ENCODE measurements at places on chromosomes 13 and 19. TPM values are rescaled to one million over a fixed set of nuclear protein-coding genes. Genes with fewer than 3 reads are reported as not detected.

PINLYP gene
- 3.5 TPM for total RNA-seq

CACNG6 gene
- 1.3 TPM for total RNA-seq

NCR1 gene
- not detected for total RNA-seq

CGB5 gene
- not detected for total RNA-seq

UHRF1 gene
- 36.1 TPM for total RNA-seq

TFPT gene
- 17.7 TPM for total RNA-seq

SOHLH2 gene
- 0.43 TPM for total RNA-seq

TTYH1 gene
- total RNA-seq = not detected

PTH2 gene
- total RNA-seq = not detected

CSNK1G2 gene
- 69.5 TPM for total RNA-seq

PABPC3 gene
- total RNA-seq = under 0.01 TPM

DNA sequence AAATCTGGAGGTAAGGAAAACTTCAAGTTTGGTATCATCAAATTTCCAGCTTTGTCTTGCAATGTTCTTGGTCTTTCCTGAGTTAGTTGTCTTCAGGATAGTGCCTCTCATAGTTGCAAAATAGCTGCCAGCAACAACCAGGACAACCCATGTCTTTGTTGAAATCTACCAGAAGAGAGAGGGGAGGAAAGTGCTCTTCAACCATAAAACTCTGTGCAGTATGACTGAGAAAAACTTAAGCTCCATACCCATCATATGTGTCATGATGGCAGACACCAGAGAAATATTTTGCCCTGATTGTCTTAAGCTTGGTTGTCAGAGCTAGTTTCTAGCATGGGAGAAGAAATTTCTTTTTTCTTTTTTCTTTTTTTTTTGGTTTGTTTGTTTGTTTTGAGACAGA, 103.3 kb downstream of the SPRY2 start:
- DNase-seq = peak; percentile 14

DNA sequence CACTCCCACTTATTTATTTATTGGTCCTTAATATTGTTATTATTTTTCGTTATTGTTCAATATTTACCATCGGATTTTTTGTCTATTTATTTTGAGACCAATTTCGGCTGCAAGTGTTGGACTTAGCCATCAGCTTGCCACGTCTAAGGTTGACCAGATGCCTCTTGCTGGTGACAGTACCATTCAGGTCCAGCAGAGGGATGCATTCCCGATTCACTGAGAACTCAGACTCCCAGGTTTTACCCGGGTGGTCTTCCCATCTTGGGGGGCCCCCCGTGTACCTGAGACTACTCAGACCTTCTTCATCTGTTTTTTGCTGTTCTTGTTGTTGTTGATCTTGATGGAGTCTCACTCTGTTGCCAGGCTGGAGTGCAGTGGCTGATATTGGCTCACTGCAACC, 1435.2 kb downstream of the UQCRFS1 start:
- no peak for DNase-seq

DNA sequence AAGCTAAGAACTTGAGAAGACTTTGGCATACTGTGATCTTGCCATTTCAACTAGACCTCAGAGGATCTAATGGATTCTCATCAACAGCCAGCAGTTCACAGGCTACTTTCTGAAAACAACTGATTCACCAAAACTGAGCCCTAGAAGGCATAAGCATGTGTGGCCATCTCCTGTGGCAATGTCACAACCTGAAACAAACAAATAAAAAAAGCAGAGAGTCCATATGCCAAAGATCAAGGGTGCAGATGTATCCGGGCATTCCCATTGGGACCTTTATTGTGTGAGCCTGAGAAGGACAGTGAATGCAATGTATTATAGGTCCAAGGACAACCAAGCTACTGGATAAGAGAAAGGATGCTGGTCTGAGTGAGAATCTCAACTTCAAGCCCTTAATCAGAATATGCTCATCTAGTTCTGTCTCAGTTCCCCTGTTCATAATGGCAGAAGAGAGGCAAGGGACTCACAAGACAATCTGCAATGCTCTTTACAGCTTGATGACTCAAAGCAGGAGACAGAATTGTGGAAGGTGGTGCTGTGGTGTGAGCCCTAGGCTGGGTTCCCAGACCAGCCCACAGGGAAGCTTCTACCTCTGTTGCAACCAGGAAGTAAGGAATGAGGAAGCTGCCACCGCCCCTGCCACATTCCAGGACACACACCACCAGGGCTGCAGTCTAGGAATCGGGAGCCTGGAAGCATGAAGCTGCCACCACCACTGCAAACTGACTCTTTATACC, 133.7 kb downstream of the RAP2A start:
- peak; percentile 66 for DNase-seq

- peak; percentile 15 for DNase-seq
Measured at GRCh38 chr13:64234255-64234654, 2818.6 kb upstream of the PCDH20 start.

- no peak for DNase-seq
Measured at GRCh38 chr13:45846681-45847080, 4.9 kb downstream of the SIAH3 start.

DNA sequence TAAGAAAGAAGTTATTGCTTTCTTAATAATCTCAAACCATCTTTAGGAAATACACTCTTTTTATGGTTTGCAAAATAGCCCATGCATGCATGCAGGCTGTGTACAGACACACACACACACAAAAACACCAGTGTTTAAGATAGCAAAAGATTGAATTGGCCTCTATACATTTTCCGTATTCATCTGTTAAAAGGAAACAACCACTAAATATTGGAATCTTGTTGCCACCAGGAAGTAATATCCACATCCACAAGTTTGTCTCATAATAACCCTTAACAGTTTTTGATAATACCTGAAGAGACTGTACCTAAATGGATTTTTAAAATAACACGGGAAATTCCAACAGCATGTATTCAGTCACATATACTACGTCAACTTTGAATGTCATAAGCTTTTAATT, 7.3 kb upstream of the MAB21L1 start:
- DNase-seq = no peak

DNA sequence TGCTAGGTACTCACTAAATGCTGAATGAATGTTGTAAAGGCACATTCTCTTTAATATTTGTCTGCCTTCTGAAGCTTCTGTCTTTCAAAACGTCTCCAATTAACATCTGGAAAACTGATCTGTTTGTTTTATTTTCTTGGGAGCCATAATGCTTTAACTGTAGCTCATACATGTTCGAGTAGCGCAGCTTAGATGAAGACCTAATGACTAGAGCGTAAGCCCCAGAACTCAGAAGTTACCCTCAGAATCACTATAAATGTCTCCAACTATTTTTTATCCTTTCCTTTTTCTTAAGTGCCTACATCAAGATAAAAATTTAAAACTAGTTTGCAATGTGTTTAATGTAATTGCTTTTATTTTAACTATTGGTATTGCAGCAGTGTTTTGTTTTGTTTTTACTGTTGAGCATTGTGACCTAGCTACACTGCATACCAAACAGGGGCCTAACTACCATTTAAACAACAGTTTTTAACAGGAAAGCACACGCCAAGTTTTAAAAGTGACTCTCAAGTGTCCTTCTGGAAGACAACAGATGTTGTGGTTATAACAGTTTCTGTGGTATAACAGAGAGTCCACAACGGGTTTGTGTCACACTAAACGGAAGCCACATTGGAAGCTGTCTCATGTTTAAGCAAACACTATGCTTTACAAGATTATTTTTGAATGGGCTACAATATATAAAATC, 42.0 kb downstream of the MRPL57 start:
- peak; percentile 12 for DNase-seq

- no peak for DNase-seq
Measured at GRCh38 chr19:36093146-36093662, 17.7 kb upstream of the OVOL3 start.

GRCh38 chr19:13037731-13038130, 42.5 kb downstream of the NFIX start:
- DNase-seq = no peak

GRCh38 chr13:41568143-41568971, 111.0 kb downstream of the RGCC start:
- DNase-seq = no peak

DNA sequence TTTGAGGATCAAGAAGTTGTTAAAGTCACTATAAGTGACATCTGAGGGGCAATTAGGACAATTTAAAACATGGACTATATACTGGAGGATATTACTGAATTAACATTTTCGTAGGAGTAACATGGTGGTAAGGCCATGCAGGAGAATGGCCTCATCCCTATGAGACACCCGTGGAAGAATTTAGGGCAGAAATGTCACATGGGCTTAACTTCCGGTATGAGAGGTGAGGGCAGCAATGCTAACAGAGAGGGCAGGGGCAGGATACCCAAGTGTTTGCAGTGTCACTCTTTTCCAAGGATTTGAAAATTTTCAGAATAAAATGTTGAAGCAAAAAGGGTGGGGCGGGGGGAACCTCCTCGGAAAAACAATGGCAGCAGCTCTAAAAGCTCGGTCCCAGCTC, 23.6 kb downstream of the RANBP3 start:
- DNase-seq = peak; percentile 34

- DNase-seq = no peak
Measured at GRCh38 chr19:55626350-55626749, 2.0 kb upstream of the ZNF784 start.

DNA sequence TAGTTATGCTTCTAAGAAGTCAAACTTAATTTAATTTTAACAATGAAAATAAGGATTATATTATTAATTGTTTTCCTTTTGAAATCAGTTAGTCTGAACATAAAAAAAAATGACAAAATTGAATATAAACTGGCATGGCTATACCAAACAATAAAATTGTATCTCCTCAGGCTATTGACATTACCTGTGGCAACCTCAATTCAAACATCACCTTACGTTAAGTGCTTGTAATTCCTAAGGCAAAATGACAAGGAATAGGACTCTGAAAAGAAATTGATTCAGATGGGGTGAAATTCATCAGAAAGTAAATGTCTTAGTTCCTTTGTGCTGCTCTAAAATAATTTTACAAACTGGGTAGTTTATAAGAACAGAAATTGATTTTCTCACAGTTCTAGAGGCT, 89.5 kb downstream of the SLITRK6 start:
- DNase-seq = no peak

DNA sequence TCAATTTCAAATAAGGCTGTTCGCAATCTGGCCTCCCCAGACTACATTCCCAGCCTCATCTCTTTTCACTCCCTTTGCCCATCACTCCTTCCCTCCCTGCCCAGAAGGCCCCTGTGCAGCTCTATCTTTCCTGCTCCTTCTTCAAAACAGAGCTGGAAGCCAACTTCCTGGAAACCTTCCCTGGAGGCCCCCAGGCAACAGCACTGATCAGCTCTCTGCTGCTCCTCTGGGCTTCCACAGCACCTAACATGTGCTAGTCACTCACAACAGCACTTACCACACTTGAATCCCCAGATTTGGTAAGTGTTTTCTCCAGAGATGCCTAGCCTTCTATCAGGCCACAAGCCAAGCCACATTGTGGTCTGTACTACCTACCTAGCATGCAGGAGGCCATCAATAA, 9.5 kb downstream of the SMAD9 start:
- no peak for DNase-seq

DNA sequence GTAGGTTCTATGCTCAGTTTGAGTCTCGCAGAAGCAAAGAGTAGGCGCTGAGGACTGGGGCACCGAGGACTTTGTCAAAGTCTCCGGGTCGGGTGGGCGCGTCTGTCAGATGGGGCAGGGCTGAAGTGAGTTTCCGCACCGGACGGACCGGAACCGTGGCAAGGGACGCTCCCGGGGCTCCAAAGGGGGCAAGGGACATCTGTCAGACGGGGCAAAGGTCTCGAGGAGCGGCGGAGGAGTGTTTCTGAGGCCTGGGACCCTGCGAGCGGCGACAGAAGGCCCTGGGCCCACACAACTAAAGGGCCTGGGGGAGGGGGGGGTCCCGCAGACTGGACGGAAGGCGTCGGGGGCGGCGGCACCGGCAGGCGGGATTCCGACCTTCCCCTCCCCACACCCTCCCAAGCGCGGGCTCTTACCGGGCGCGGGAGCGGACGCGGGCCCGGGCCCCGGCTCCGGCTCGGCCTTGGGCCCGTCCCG, 13.3 kb upstream of the AKAP8L start:
- DNase-seq = no peak

GRCh38 chr13:114043421-114044053, 69.7 kb upstream of the C13orf46 start:
- peak; percentile 100 for DNase-seq
